CD4-positive, alpha-beta T cell treated with Interleukin-17A for 1 hour (primary cell): ENCODE measurements at places on chromosomes 13 and 19.

DNA sequence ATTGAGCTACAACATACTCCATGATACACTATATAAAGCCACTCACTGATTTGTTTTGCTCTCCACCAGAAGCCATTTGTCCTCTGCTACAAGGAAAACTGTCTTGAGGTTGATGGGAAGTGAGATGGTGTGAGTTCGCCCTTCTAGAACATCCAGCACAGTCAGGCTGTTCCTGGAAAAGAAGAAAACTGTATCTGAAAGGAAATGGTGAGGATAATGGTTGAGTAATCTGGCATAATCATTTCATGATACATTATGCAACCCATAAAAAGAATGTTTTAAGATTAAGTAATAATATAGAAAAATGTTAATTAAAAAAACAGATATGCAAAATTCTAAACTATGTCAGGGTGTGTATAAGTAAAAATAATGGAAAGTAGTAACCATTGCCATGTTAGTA is 233.9 kb downstream of the RGCC start:
- DNase-seq, result no peak

- DNase-seq, result no peak
Observed at GRCh38 chr13:20993661-20994440, 67.5 kb downstream of the LATS2 start.

DNA sequence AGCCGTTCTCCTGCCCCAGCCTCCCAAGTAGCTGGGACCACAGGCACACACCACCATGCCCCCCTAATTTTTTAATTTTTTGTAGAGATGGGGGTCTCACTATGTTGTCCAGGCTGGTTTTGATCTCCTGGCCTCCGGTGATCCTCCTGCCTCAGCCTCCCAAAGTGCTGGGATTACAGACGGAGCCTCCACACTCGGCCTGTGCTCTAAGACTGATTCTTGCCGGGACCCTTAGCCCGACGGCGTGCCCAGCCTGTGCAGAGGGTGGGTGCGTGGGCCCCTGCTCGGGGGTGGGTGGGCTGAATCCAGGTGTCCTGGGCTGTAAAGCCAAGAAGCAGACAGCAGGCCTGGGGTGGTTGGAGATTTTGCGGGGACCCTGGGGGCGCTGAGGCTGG is 64.3 kb downstream of the GADD45B start:
- no peak for DNase-seq

GRCh38 chr13:35219021-35219420 is 257.5 kb downstream of the MAB21L1 start:
- DNase-seq, result no peak

DNA sequence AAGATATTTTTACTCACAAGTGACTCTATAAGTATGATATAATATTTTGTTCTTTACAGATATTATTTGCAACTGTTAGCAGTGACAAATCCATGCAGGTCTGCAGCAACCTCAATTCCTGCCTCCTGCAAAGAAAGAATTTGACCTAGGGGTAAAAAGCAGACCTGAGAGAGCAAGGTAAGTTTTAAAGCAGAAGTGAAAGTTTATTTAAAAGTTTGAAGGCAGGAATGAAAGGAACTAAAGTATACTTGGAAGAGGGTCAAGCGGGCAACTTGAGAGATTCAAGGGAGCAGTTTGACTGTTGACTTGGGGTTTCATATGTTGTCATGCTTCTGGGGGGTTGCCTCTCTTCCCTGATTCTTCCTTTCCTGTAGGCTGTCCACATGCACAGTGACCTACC is 520.1 kb upstream of the PCDH20 start:
- no peak for DNase-seq

- DNase-seq, result no peak
Observed at GRCh38 chr13:95164830-95165229, 136.4 kb downstream of the ABCC4 start.

DNA sequence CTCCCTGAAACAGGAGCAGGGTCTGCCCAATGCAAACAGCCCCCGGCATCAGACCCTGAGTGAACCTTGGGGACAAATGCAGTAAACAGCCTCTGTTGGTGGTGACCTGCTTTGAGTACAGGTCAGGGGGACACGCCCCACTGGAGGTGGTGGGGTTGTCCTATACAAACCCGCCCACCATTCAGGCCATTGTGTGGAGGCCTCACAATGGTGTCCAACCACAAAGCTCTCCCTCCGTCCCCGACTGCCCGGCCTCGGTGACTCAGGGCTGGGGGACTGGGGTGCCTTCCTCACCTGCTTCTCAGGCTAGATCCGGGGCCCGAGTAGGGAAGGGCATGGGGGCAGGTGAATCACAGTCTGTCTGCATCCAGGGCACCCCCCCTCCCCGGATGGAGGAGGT is 1.5 kb downstream of the MUC16 start:
- no peak for DNase-seq

DNA sequence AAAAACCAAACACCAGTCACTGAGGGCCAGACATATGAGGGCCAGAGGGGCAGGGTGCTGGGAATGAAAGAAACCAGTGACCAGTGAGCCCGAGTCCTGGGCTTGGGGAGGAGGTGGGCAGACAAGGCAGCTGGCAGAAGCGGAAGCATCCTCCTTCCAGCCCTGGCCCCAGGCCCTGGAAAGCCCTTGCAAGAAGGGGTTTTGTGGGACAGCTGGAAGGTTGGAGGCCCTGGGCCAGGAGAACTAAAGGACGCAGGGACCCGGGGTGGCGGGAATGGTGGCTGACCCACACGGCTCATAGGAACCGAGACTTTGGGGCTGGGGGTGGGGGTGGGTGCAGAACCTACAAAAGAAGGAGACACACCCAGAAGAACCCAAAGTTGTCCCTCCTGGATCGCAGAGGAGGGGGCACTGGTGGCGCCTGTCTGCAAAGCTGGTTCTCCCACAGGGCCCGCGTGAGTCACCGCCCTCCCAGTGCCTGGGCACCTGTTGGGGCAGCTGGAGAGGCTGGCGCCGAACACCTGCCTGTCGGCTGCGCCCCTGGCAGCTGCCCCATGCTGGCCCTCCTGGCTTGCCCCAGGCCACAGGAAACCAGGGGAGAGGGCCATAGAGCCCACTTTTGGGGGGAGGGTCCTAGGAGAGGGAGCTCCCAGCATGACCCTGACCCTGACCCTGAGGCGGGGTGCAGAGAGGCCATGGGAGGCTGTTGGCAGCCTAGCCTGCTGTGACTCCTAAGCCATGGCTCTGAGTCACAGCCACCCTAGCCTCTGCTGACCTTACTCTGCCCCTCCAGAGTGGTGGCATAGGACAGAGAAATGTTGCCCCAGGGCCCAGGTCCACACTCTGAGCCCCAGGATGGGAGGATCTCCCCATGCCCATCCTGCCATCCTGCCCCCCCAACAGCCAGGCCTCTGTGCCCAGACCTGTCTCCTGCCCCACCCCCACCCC is 802 bp downstream of the DMPK start:
- DNase-seq, result no peak

GRCh38 chr19:13784731-13785452 is 10.4 kb upstream of the ZSWIM4 start:
- DNase-seq, result peak; percentile 75

GRCh38 chr19:38210458-38210987 is 13.5 kb downstream of the DPF1 start:
- no peak for DNase-seq

- no peak for DNase-seq
Observed at GRCh38 chr13:94553766-94554165, 42.2 kb downstream of the TGDS start.

GRCh38 chr19:7137120-7137519 is 67.6 kb downstream of the ZNF557 start:
- no peak for DNase-seq

DNA sequence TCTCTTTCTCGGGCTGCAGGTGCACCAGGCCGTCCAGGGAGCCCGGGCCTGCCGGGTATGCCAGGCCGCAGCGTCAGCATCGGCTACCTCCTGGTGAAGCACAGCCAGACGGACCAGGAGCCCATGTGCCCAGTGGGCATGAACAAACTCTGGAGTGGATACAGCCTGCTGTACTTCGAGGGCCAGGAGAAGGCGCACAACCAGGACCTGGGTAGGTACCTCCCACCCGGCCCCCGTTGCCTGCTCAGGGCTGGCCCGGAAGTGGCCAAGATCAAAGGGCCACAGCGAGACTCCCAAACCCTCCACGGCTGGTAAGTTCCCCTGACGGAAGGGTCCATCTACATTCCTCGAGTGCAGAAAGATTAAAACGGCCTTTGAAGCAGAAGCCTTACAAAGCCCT is 55.1 kb downstream of the RAB20 start:
- DNase-seq, result no peak

DNA sequence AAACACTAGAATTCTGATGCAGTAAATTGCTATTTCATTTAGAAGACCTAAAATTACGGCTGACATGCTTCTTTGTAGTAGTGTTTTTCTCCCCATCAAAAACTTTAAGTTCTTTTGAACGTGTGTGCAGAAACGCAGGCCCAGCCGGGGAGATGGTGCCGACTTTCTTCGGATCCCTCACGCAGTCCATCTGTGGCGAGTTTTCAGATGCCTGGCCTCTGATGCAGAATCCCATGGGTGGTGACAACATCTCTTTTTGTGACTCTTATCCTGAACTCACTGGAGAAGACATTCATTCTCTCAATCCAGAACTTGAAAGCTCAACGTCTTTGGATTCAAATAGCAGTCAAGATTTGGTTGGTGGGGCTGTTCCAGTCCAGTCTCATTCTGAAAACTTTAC is 98.3 kb downstream of the TNFRSF19 start:
- no peak for DNase-seq

DNA sequence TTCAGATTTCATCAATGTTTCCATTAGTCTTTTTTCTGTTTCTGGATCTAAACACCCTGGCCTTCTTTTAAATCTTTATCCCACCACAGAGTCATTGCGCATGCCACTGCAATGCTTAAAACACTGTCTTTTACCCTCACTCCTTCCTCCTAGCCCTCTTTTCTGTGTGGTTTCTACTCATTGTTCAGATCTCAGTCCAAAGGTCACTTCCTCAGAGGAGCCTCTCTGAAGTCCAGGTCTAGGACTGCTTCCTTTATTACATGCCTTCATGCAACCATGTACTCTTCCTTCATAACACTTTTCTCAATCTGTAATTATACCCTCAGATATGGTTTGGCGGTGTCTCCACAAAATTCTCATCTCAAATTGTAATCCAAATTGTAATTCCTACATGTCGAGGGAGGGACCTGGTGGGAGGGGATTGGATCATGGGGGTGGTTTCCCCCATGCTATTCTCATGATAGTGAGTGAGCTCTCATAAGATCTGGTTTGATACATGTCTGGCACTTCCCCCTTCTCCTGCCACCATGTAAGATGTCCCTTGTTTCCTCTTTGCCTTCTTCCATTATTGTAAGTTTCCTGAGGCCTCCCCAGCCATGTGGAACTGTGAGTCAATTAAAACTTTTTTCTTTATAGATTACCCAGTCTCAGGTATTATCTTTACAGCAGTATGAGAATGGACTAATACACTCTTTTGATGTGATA is 808.9 kb downstream of the DIAPH3 start:
- no peak for DNase-seq

DNA sequence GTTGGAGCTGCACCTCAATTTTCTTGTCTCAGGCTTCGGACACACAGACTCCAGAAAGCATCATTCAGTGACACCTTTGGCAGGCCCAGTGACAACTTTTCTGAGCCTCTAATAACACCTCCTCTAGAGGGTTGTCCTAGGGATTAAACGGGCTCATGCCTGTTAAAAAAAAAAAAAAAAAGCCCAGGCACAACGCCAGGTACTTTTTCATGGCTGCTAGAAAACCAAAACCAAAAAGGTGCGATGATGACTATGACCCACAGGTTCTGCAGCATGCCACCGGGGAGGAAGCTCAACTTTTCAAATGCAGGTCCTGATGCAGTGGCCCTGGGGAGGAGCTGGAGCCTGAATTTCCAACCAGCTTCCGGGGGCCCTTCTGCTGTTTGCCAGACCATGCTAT is 184.2 kb downstream of the ABCC4 start:
- DNase-seq, result no peak

DNA sequence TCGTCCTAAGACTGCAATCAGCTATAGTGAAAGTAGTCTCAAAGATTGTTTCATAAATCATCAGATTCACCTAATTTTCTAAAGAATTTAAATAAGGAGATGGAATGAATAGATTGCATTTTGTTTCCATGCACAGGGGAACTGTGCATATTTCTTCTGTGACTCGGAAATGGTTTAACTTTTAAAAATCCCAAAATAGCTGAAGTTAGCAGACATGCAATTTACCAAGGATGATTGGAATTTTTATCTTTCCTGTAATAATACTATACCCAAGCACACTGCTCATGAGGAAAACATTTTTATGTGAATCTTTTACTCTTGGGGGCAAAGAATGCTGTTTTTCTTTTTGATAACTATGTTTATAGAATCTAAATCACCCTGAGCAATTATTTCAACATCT is 15.0 kb upstream of the LMO7 start:
- no peak for DNase-seq

GRCh38 chr13:33379608-33380007 is 94.1 kb upstream of the STARD13 start:
- DNase-seq, result no peak
